ENCODE measurements at places on chromosomes 5 and 9.

DNA sequence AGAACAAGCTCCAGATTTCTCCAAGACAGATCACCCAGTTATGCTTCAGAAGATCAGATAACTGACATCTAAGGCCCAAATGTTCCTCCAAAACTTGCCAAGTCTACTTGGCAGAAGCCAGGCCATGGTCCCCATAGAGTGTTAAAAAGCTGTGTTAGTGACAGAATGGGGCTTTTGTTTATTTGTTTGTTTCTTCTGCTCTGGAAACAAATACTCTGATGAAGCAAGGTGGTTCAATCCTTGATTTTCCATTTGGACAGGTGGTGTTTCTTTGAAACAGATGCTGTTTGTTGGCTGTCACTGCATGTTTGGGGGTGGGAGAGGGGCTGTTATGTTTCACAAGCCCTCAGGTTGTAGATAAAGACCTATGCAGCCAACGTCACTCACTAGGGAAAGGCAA lies 264.0 kb downstream of the FAM114A2 start:
- peaks cover 22% of the 10 kb centered on the region for H3K4me1 ChIP-seq
- DNase-seq: no peak
- H3K27ac ChIP-seq: no peak overlapping the region
- H3K27me3 ChIP-seq: no peaks in the 10 kb centered on the region
- no peaks in the 10 kb centered on the region for H3K36me3 ChIP-seq

DNA sequence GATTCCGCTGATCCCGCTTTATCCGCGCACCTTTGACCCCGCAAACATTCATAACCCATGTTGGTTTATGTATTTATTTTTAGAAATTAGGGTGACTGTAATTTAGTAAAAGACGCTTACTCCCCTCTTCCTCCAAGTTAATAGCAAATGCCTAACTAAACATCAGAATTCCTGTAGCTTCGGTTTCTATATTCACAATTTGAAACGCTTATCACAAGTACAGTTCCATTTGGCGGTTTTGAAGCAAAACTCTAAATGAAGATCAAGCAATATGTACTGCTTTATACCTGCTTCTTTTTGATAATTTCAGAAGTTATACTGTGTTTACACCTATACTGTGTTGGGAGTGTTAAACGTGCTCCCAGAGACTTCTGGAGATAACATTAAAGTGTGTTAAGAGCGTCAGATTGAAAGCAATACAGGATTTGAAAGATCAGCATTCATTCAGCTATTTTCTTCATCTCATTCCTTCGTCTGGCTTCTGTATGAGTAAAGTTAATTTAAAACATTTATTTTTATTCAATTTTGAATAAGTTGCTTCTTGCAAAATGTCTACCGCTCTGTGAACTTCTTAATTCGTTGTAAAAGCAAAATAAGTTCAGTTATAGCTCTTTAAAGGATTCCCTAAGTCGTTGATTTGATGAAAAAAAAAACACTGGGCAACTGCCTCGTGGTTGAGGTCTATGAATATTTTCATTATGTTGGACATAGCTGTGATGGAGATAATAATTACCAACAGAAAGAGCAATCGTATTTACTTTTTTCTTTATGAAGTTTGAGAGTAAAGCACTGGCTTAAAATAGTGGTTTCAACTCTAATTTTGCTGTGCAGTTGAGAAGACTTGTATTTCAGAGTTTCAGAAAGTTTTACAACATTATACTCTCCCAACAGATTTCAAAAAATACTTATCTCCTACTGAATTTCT lies 2.5 kb downstream of the PRDM6 start:
- DNase-seq: no peak
- H3K36me3 ChIP-seq: no peaks in the 10 kb centered on the region
- H3K4me3 ChIP-seq: peak overlapping the region; percentile 76
- peaks cover 100% of the 10 kb centered on the region for H3K27me3 ChIP-seq
- H3K27ac ChIP-seq: no peak overlapping the region
- peaks cover 69% of the 10 kb centered on the region for H3K4me1 ChIP-seq

- H3K4me1 ChIP-seq: peaks cover 20% of the 10 kb centered on the region
- H3K27ac ChIP-seq: no peak overlapping the region
- H3K27me3 ChIP-seq: peaks cover 15% of the 10 kb centered on the region
- no peak for DNase-seq
These were observed 175.1 kb upstream of the PITX1 start for GRCh38 chr5:135208903-135209721.

GRCh38 chr5:149656576-149657182 lies 73.4 kb upstream of the PPARGC1B start:
- peaks cover 15% of the 10 kb centered on the region for H3K27me3 ChIP-seq
- no peaks in the 10 kb centered on the region for H3K36me3 ChIP-seq
- H3K27ac ChIP-seq: no peak overlapping the region
- peak; percentile 56 for DNase-seq

GRCh38 chr9:128043467-128043868 lies 23.7 kb downstream of the NAIF1 start:
- peak overlapping the region; percentile 5 for H3K4me3 ChIP-seq
- H3K36me3 ChIP-seq: no peaks in the 10 kb centered on the region
- peak; percentile 68 for DNase-seq
- H3K27ac ChIP-seq: no peak overlapping the region
- H3K4me1 ChIP-seq: peaks cover 33% of the 10 kb centered on the region

Data from nephron progenitor cell (in vitro differentiated cells).